ENCODE measurements at places on chromosomes 3 and 15.

DNA sequence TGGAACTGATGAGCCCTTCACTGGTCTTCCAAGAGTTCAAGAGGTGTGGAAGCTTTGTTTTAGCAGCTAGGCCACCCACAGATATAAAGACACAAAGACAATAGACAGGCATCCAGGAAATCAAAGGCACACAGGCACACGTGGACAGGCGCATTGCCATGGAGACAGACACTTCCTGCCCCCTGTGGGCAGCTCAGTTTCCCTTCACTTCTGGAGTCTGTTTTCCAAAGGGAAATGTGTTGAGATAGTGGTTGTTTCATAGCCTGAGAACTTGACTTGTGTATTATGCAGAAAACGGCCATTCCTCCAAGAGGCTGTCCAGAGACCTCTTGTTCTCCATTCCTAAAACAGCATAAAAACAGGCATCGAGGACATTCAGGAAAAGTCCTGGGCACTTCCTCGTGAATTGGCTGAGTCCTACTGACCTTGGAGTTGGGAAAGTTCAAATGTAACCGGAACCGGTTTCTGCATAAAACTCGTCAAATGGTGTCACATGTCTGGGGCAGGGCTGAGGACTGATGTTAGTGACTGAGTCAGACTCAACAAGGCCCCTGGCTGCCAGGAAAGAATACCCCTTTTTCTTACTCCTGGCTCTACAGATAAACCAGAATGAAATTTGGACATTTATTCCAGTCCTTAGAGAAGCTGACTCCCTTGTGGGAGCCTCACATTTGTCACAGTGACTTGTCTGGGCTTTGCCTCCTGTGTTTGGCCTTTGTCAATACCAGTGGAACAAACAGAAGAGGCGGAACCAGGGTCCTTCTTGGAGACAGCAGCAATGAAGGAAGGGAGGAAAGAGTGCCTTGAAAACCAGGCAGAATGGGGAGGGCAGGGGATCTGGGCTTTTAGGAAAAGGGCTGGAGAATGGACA, 1.3 kb downstream of the ALPK3 start:
- DNase-seq, result peak; percentile 82

- DNase-seq, result peak; percentile 73
Observed at GRCh38 chr3:50324351-50325112, 2.0 kb upstream of the HYAL2 start.

DNA sequence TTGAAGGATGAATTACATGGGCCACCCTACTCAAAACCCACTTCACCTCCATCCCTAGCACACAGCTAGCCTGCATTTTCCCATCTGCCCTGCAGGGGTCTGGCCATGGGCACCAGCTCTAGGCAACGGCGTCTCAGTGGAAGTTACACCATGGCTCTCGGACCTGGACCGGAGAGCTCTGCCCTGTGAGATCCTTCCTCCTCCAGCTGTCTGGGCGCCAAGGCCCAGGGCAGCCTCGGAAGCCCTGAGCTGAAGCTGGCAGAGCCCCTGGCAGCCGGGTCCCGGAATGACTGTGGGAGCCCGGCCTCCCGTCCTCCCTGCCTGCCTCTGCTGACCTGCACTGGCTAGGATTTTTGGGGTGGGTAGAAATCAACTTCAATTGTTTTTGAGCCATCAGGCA, 98.9 kb downstream of the CHSY1 start:
- DNase-seq, result no peak

GRCh38 chr3:127588806-127589577, 1.5 kb downstream of the TPRA1 start:
- DNase-seq, result peak; percentile 41

DNA sequence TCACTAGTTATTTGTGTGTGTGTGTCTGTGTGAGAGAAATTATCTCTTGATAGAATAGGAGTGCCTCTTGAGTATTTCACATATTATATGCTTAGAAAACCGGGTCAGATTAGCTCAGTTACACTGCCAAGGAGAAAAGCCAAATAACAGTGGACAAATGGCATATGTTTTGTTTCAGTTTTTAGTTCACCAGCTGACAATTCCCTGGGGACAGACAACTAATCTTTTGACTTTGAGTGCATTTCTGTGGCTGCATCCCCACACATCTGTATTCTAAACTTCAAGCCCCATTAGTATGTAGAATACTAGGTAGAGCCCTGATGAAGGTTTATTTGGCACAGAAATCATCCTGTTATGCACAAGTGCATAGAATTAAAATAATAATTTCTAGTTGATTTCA, 227.7 kb upstream of the CNTN3 start:
- no peak for DNase-seq

- DNase-seq, result no peak
Observed at GRCh38 chr3:69283496-69283895, 102.4 kb downstream of the FRMD4B start.

DNA sequence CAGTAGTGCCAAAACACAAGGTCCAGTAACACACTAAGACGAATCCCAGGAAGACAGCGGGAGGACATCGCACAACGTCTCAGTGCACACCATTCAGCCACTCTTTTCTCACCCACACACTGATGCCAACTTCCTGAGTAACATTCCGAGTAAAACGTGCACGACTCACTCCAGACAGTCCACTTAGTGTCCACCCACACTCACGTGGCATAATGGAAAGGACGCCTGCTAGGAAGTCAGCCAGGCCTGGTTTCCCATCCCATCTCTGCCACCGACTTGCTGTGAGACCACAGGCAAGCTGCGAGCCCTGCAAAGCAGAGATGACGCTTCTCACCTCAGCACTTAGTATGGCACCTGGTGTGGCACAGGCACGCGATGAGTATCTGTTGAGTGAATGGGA, 36.8 kb upstream of the VGLL4 start:
- DNase-seq, result no peak

- DNase-seq, result no peak
Observed at GRCh38 chr3:161355508-161355907, 15.8 kb downstream of the SPTSSB start.

GRCh38 chr3:133206921-133207320, 168.7 kb downstream of the TMEM108 start:
- DNase-seq, result no peak

- DNase-seq, result no peak
Observed at GRCh38 chr3:189121092-189121491, 50.7 kb upstream of the TPRG1 start.

DNA sequence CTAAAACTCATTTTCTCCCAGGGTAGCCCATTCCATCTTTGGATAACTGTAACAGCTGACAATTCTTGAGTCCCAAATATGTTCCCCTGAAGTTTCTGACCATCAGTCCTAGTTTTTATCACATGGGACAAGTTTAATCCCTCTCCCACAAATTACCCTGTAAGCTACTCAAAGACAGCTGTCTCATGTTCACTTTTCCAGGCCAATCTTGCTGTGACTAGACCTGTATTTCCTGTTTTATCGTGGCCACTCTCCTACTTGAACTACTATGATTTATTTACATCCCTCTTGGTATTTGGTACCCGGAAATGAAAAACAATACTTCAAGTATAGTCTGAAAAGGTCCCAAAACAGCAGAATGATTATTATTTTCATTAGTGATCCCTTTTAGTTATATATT, 95.1 kb upstream of the MEX3B start:
- peak; percentile 80 for DNase-seq

DNA sequence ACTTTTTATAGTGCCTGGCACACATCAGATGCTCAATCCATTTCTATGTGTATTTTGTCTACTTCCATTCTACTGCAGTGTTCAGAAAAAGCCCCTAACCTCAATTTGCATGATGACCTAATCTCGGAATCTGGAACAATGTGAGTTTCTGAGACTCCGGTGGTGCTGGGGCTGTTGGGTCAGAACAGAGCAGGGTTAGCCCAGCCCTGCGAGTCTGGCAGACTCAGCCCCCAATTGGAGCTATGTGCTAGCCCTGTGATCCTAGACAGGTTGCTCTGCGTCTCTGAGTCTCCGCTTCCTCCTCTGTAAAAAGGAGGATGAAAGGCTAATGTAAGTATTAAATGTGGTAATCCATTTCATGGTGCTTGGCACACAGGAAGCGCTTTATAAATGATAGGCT, 95.0 kb upstream of the ICE2 start:
- no peak for DNase-seq

- no peak for DNase-seq
Observed at GRCh38 chr3:13570391-13571194, 21.7 kb downstream of the FBLN2 start.

GRCh38 chr3:184016811-184017671, 643 bp downstream of the ABCC5 start:
- DNase-seq, result peak; percentile 65

All from myocyte (in vitro differentiated cells).